ENCODE measurements at places on chromosomes 3 and 15.
A peak's percentile ranks its signal among the peaks of the same experiment; 100 is the strongest.

DNA sequence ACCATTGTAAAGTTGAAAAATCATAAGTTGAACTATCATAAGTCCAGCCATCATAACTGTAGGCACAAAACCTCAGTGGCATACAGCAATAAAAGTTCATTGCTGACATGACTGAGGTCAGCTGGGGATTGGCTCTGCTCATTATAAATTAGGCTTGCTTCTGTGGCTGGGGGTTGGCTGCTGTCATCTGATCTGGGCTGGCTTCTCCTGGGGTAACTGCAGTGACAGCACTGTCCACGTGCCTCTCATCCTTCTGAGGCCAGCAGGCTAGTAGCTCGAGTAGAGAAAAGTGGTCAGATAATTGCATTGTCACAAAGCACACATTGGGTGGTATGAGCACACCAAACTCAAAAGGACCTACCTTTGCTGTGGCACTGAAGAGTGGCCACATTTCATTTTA lies 31.3 kb downstream of the CMTM7 start:
- no peak for DNase-seq

- no peak for DNase-seq
These were observed 486 bp downstream of the SAMMSON start for GRCh38 chr3:70000028-70000410.

GRCh38 chr15:85142312-85142711 lies 160.7 kb downstream of the PDE8A start:
- DNase-seq = no peak

- DNase-seq = no peak
These were observed 48.9 kb downstream of the ZBBX start for GRCh38 chr3:167330993-167331785.

GRCh38 chr3:84008623-84009022 lies 950.2 kb upstream of the CADM2 start:
- DNase-seq = no peak

GRCh38 chr3:41126472-41126871 lies 72.8 kb upstream of the CTNNB1 start:
- DNase-seq = no peak

DNA sequence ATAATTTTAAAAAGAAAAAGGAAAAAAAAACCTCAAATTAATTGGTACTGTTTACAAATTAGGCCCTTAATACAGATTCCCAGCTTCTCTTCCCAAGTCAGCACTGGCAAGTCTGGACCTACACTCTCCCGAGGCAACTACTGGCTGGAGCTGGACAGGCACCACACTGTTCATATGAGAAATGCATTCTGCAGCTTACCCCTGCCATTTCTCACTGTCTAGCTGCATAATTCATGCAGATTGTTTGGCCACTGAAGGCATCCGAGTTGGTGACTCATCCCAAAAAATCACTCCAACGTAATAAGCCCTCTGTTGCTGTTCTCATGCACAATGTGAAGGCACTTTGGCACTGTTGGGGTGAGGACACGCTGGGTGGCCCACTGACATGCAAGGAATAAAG lies 45.3 kb downstream of the ROPN1B start:
- no peak for DNase-seq

GRCh38 chr3:7270731-7271130 lies 409.8 kb downstream of the GRM7 start:
- DNase-seq = no peak

DNA sequence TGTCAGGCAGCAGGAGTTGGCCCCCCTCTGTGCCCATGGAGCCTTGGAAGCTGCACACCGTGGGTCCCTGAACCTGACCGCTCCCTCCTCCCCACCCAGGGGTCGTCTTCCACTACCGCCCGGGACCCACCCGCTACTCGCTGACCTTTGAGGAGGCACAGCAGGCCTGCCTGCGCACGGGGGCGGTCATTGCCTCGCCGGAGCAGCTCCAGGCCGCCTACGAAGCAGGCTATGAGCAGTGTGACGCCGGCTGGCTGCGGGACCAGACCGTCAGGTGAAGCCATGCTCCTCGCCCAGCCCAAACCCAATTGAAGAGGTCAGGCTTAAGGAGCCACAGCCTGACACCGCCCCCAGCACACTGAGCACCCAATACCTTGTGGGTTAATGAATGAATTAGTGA lies 43.9 kb downstream of the ACAN start:
- peak; percentile 20 for DNase-seq

DNA sequence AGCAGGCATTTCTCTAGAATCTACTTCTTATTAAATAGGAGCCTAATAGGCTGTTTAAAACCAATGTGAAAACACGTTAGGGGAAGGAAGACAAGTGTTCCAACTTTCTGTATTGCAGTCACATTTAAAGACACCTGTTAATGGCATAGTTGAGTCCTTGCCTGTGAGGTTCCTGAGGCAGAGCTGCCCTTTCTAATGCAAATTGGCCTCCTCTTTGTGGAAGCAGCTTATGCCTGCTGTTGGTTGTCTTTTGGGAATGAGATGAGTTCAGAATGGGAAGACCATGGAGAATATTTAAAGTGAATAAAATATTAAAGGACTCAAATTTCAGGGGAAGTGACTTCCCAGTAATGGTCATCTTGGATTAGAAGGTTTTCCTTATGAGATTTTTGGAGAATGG lies 51.2 kb downstream of the NEK11 start:
- DNase-seq = no peak

DNA sequence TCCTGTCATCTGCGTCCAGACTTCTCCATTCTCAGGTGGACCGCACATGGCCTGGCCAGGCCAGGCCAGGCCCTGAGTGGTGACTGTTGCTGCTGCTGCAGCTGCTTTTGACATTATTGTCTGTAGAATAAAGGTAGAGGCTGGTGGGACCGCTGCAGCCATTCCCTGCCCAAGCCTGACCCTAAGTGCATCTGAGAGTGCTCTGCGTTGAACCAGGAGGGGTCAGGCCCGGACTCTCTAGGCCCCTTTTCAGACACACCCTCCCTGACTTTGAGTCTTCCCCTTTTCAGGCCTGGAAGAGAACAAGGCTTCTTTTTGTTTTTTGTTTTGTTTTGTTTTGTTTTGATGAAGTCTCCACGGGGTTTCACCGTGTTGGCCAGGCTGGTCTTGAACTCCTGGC lies 54.6 kb upstream of the FLNB start:
- no peak for DNase-seq

- no peak for DNase-seq
These were observed 117.2 kb upstream of the KCNMB2 start for GRCh38 chr3:178419071-178419470.

DNA sequence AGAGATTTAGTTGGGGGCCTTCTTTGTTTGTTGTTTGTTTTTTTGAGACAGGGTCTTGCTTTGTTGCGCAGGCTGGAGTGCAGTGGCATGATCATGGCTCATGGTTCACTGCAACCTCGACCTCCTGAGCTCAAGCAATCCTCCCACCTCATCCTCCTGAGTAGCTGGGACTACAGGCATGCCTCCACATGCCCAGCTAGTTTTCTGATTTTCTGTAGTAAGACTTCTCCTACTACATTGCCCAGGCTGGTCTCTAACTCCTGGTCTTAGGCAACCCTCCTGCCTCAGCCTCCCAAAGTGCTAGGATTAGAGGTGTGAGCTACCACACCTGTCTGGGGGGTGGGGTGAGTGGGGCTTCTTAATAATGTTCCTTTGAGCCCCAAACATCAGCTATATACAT lies 148.3 kb upstream of the ADAMTS9 start:
- no peak for DNase-seq

DNA sequence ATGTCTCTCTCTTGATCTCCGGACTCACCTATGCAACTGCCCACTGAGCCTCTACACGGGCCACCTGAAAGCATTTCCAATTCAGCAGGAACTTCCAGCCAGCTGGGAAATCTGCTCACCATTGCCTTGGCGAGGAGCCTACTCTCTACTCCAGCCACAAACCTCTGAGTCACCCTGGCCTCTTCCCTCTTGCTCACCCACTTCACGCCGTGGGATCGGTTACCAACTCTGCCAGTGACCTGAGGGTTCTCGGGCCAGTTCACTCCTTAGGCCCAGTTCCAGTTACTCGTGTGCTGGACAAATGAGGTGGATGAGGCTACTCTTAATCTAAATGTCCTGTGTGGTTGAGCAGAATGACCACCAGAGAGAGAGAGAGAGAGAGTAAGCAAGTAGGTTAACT lies 70.1 kb downstream of the CEMIP start:
- DNase-seq = no peak

All from natural killer cell treated with Interleukin-12 subunit alpha and Interleukin-12 subunit beta and Interleukin-15 and Interleukin-18, amount 100 ng/mL, for 72 hours (primary cell).